ENCODE measurements at places on chromosomes 5 and 9.

- no peak for DNase-seq
Measured at GRCh38 chr9:99449726-99450125, 227.6 kb downstream of the SEC61B start.

- DNase-seq = no peak
Measured at GRCh38 chr5:142862594-142862993, 92.4 kb downstream of the ARHGAP26 start.

- DNase-seq = no peak
Measured at GRCh38 chr5:119105971-119106370, 35.1 kb downstream of the DMXL1 start.

GRCh38 chr9:110655754-110656641 lies 12.6 kb upstream of the MUSK start:
- DNase-seq = no peak

GRCh38 chr5:132854301-132854700 lies 12.0 kb downstream of the GDF9 start:
- no peak for DNase-seq

DNA sequence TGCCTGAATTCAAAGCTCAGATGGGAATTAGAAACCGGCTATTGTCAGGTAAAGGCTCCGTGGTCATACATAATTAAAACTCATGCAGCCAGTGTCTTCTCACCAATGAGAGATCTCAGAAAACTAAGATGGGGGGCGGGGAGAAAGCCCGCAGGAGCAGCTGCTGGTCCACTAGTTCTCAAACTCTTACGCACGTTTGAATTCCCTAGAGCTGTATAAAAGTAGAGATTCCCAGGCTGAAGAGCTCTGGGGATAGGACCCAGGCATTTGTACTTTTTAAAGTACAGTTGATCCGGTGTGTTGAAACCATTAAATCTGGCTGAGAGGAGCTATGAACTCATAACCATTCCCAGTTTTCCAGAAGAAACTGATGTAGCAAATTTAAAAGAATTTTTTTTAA lies 68.5 kb downstream of the FRMD3 start:
- DNase-seq = no peak

Measured in stimulated activated CD4-positive, alpha-beta T cell treated with anti-CD3 and anti-CD28 coated beads, TNF-alpha, amount 100 ng/mL, for 48 hours (primary cell).